ENCODE measurements at places on chromosomes 7 and 10. TPM values are rescaled to one million over a fixed set of nuclear protein-coding genes. Genes with fewer than 3 reads are reported as not detected.

GRCh38 chr7:113143486-113144257 lies 25.3 kb upstream of the SMIM30 start:
- no peak for DNase-seq

DNA sequence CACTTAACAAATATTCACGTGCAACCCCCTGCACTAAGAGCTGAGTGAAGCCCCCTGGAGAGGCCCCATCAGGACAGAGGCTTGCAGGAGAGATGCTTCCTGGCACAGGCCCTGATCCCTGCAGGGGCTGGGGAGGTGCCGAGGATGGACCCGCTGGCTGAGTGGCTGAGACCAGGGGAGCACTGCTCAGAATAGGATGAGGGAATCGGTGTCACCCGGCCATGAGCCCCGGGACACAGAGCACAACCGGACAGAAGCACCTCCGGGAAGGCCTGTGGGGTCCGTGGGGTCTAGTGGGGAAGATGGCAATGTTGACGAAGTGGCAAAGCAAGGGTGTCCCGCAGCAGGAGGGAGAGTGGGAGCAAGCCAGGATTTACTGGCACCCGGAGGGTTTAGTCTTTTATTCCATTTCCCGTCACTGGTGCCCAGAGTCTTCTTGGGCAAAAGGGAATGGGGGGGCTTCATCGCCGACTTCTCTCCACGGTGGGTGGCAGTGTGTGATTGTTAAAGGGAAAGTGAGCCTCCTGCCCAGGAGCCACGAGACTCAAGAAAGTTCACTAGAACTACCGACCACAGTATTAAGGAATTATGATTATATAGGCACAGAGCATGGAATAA lies 140.7 kb downstream of the ADARB2 start:
- DNase-seq, result no peak

SMKR1 gene
- total RNA-seq, result not detected

GRCh38 chr7:8360564-8361153 lies 72.8 kb upstream of the NXPH1 start:
- DNase-seq, result no peak
